Mesothelial cell of epicardium (in vitro differentiated cells): ENCODE measurements at places on chromosomes 16 and 17. TPM values are rescaled to one million over a fixed set of nuclear protein-coding genes. Genes with fewer than 3 reads are reported as not detected.

- no peak overlapping the region for H3K4me3 ChIP-seq
- H3K36me3 ChIP-seq: no peaks in the 10 kb centered on the region
- H3K27me3 ChIP-seq: no peaks in the 10 kb centered on the region
- DNase-seq: no peak
These were observed 30.2 kb upstream of the RASD1 start for GRCh38 chr17:17526369-17526768.

- no peak overlapping the region for H3K4me3 ChIP-seq
- no peaks in the 10 kb centered on the region for H3K36me3 ChIP-seq
- no peak overlapping the region for H3K27ac ChIP-seq
These were observed 27.4 kb upstream of the GNAO1 start for GRCh38 chr16:56163938-56164337.

DNA sequence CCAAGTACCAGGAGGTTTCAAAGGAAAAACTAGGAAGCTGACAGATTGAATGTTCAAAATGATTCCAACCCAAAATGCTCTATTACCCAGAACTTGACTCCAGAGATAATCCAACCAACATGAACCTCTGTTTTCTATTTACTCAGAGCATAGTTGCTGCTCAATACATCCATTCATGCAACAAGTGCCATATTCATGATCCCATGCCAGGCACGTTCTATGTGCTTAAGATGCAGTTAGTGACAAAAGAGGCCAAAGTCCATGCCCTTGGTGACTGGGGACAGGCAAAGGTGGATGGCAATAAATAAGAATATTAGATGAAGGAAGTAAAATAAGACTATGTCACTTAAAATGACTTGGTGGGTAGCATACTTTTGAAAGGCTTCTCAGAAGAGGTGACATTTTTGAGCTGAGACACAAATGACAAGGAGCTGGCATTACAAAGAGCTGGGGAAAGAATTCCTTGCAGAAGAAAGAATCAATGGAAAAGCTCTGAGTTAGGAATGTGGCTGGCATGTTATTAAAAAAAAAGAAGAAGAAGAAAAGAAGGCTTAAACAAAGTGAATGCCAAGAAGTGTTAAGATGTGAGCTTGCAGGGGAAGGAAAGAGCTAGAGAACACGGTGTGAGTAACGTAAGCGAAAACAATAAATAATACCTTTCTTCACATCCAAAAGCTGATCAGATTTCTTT lies 34.5 kb downstream of the TOX3 start:
- no peaks in the 10 kb centered on the region for H3K36me3 ChIP-seq
- no peak overlapping the region for H3K4me3 ChIP-seq
- peaks cover 46% of the 10 kb centered on the region for H3K27me3 ChIP-seq
- DNase-seq: no peak
- no peak overlapping the region for H3K27ac ChIP-seq

NTN1 gene
- total RNA-seq: 2.3 to 2.6 TPM (median 2.5 TPM) in 3 replicates

GRCh38 chr17:11816409-11816808 lies 180.9 kb downstream of the ZNF18 start:
- H3K36me3 ChIP-seq: no peaks in the 10 kb centered on the region
- H3K27ac ChIP-seq: no peak overlapping the region
- peaks cover 11% of the 10 kb centered on the region for H3K4me1 ChIP-seq
- no peaks in the 10 kb centered on the region for H3K27me3 ChIP-seq

DNA sequence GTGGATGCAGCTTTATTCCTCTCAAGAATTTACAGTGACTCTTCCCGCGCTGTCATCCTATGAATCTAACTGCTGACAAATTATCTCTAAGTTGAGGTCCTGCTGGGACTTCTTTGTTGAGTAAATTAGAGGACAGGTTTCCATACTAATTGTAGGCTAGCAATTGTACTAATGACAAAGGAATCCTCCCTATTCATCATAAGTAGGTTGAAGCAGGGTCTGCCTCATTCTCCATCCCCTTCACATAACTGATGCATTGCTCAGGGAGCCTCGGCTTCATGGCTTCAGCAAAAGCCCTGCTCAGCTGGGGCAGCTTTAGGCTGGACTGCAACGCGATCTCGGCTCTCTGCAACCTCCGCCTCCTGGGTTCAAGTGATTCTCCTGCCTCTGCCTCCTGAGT lies 83.1 kb upstream of the IRX6 start:
- H3K4me1 ChIP-seq: no peaks in the 10 kb centered on the region
- H3K27ac ChIP-seq: no peak overlapping the region
- no peaks in the 10 kb centered on the region for H3K36me3 ChIP-seq
- no peak for DNase-seq
- H3K4me3 ChIP-seq: no peak overlapping the region

DNA sequence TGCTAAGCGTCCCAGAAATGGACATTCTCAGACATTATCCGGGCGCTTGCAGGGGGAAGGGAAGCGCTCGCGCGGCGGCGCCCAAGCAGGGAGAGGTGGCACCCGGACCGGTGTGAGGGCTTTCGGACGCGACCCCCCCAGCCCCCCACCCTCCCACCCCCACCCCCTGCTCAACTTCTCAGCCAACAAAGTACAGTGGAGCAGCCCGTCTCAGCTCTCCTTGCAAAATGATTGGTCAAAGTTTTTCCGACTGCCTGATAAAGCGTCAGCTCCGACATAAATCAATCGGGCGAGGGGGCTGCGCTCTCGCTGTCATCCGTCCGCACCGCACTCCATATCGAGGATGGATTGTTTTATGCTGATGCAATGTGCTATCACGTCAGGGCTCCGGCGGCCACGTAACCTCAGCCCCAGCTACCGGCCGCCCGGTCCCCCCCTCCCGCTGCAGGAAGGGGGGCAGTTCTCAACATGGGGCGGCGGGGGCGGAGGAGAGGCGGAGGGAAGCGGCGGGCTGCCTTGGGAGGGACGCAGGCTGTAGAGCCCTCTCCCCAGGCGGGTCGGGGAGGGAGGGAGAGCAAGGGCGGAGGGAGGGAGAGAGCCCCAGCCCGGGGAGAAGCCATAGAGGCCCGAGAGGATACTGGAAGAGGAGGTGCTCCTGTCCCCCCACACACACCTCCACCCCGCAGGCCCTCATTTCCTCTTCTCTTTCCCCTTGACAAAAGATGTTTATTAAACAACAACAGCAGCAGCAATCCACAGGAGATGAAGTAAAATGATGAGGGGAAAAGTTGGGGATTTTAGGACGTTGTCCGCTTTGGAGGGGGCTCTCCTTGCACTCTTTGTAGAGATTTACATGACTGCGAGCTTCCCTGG lies at the start of gene HOXB9:
TSS of gene HOXB9 (minus strand) at position 114 of the 873 bp plus-strand sequence. CDS start at position 25, 89 bp downstream.
- H3K27me3 ChIP-seq: peaks cover 87% of the 10 kb centered on the region
- H3K36me3 ChIP-seq: peaks cover 20% of the 10 kb centered on the region
- H3K4me3 ChIP-seq: peak within 1 kb of the TSS; percentile 84
- peaks cover 48% of the 10 kb centered on the region for H3K4me1 ChIP-seq
- peak; percentile 82 for DNase-seq

DNA sequence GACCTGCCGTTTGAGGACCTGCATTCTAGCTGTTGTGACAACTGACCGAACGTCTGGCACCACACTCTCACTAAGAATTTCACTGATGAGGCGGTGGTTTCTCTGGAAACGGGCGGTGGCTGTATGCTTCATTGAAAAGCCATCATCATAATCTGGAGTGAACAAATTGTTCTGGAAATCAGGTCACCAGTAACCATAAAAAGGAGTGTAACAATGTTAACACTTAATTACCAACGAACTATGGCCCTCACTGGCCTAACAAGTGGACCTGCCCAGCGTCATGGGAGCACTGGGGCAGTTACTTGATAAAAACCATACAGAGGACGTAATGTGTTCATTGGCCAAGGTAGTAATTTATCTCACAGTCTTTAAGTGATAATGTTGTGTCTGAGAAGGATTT lies 15.4 kb downstream of the SMARCE1 start:
- peaks cover 49% of the 10 kb centered on the region for H3K36me3 ChIP-seq
- H3K4me1 ChIP-seq: no peaks in the 10 kb centered on the region
- no peak overlapping the region for H3K27ac ChIP-seq
- H3K4me3 ChIP-seq: no peak overlapping the region
- H3K27me3 ChIP-seq: no peaks in the 10 kb centered on the region

TAC4 gene
- not detected in 3 replicates for total RNA-seq

DNA sequence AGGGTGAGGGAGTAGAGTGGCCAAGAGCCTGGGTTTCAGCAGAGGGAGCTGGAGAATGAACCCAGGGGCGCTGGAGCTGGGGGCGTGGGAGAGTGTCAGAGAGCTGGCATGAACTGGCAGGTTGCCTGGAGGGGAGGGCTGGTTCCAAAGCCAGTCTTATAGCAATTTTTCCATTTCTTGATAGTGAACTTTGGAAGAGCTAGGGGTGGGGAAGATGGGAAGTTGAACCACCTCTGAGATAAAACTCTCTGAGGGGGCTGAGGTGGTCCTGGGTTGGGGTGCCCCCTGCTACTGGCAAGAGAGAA lies 36.9 kb downstream of the ADGRG5 start:
- H3K27ac ChIP-seq: no peak overlapping the region
- no peak for DNase-seq
- peaks cover 6% of the 10 kb centered on the region for H3K27me3 ChIP-seq
- peaks cover 28% of the 10 kb centered on the region for H3K4me1 ChIP-seq

- no peaks in the 10 kb centered on the region for H3K36me3 ChIP-seq
- no peak for DNase-seq
- H3K27me3 ChIP-seq: peaks cover 26% of the 10 kb centered on the region
- peak overlapping the region; percentile 13 for H3K4me3 ChIP-seq
- H3K4me1 ChIP-seq: peaks cover 15% of the 10 kb centered on the region
These were observed 565 bp upstream of the XAF1 start for GRCh38 chr17:6755281-6755680.

DNA sequence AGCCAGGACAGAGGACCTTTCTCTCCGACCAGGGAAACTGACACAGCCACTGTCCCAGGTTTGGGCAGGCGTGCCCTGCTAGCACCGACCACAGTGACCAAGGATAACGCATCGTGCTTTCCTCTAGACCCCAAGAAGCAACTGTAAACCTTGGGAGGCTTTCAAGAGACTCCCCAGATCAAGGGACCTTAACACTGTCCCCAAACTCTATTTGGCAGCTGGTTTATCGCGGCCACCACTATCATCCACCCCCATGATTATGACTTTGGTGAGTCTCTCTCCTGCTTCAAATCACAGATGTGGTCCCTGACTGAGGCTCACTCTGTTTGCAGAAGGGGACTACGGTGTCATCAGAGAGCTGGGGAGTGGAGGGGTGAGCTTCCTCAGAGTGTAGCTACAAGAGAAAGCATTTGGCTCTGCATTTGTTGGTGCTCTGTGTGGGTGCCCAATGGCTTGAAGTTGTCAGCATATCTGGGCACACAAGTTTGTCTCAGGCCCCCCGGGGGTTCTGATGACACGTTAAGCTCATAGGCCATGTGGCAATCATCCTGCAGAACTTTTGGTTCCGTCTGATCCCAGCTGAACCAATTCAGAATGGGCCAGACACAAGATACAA lies 408.0 kb downstream of the SLC39A11 start:
- no peaks in the 10 kb centered on the region for H3K27me3 ChIP-seq
- DNase-seq: no peak
- H3K36me3 ChIP-seq: peaks cover 4% of the 10 kb centered on the region

DNA sequence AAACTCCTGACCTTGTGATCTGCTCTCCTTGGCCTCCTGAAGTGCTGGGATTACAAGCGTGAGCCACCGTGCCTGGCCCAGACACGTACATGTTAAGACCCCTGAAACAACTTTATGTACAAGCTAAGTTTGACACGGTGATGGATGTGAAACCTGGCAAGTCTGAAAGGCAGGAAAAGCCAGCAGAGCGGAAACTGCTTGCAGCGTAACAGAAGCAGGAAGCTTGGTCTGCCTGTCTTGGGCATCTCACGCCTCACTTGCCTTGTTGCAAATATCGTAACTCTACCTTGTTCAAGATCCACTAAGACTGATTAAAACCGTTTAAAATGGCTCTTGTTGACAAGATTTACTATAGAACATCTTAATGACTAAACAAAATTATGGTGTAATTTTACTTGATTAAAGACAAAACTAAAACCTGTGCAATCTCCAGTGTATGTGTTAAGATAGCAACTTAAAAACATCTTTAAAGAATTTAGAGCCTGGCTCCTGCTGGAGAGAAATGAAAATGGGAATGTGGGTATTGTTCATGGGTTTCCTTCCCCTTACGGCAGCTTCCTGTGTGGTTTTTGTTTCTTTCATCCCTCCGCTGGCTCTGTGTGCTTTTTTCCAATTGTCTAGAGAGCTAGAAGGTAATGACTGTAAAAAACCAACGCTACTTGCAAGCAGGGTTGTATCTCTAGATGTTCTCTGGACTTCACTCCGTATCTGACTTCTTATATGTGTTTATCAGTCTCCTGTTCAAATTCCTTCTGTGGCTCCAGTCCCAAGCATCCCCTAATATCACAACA lies 477.6 kb downstream of the XYLT1 start:
- H3K4me1 ChIP-seq: no peaks in the 10 kb centered on the region
- H3K4me3 ChIP-seq: no peak overlapping the region
- no peak for DNase-seq

CDRT15 gene
- not detected in 3 replicates for total RNA-seq

- H3K27me3 ChIP-seq: no peaks in the 10 kb centered on the region
- no peaks in the 10 kb centered on the region for H3K36me3 ChIP-seq
- no peak overlapping the region for H3K27ac ChIP-seq
- DNase-seq: no peak
- H3K4me3 ChIP-seq: no peak overlapping the region
- H3K4me1 ChIP-seq: no peaks in the 10 kb centered on the region
These were observed 72.1 kb upstream of the LYRM9 start for GRCh38 chr17:27965224-27965623.

CCL5 gene
- not detected in 3 replicates for total RNA-seq

MPO gene
- not detected in 3 replicates for total RNA-seq

- no peak overlapping the region for H3K4me3 ChIP-seq
- peaks cover 16% of the 10 kb centered on the region for H3K4me1 ChIP-seq
- H3K27ac ChIP-seq: no peak overlapping the region
- peaks cover 12% of the 10 kb centered on the region for H3K27me3 ChIP-seq
- H3K36me3 ChIP-seq: no peaks in the 10 kb centered on the region
- no peak for DNase-seq
These were observed 120.2 kb upstream of the CACNG3 start for GRCh38 chr16:24135624-24136565.

CNGB1 gene
- total RNA-seq: 0.07 to 0.27 TPM (median 0.14 TPM) in 3 replicates

ZSWIM7 gene
- 27.0 to 31.6 TPM (median 29.2 TPM) in 3 replicates for total RNA-seq

DNA sequence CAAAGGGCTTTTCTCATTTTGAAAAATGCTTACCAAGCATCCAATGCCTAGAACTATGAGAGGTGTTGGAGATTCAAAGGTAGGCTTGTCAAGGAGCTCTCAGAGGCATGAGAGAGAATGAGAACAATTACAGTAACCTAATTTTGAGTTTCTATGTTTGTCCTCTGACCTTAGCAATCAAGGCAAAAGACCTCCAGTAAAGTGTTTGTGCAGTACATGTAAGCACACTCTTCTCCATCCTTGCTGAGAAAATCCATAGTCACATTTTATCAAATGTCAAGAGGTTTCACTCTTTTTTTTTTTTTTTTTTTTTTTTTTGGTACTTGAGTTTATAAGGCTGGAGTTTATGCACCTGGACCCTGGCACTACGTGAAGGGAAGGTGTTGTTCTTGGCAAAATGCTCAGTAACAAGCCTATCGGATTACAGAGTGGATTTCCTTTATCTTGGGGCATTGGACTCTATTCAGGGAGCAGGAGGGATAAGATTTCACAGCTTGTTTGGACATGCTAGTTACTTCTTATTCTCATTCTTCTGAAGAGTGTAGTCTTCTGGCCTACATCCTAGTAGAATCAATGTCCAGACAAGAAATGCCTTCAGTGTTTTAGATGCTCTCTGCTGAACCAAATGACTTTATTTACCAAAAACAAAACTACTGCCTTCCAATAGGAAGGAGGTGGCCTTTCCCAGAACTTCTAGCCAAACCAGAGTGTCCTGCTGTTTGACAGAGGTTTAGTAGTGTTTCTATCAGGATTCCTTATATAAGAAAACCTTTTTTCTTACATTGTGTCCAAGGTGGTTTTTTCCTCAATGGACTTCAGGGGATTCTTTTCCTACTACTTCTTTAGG lies 21.9 kb downstream of the KCNJ2 start:
- H3K4me3 ChIP-seq: no peak overlapping the region
- DNase-seq: no peak
- peaks cover 15% of the 10 kb centered on the region for H3K4me1 ChIP-seq

CSH2 gene
- total RNA-seq: 0.43 to 0.66 TPM in 2 of 3 replicates, not detected in the other

RBFOX1 gene
- total RNA-seq: 0.11 to 1.2 TPM (median 0.67 TPM) in 3 replicates
